ENCODE measurements at places on chromosomes 7 and 10.
A peak's percentile ranks its signal among the peaks of the same experiment; 100 is the strongest.

DNA sequence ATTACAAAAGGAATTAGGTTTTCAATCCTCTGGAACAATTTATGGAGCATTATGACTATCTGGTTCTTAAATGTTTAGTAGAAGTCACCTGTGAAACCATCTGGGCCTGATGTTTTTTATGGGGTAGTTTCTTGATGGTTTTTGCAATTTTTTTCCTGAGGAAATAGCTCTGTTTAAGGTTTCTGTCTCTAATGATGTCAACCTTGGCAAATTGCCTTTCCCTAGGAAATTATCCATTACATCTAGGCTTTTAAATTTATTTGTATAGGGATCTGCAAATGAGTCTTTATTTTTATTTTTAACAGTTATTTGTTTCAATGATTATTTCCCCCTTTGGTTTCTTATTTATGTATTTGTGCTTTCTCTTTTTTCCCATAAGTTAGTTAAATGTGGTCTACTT, 222.8 kb downstream of the GALNT17 start:
- no peak for DNase-seq

DNA sequence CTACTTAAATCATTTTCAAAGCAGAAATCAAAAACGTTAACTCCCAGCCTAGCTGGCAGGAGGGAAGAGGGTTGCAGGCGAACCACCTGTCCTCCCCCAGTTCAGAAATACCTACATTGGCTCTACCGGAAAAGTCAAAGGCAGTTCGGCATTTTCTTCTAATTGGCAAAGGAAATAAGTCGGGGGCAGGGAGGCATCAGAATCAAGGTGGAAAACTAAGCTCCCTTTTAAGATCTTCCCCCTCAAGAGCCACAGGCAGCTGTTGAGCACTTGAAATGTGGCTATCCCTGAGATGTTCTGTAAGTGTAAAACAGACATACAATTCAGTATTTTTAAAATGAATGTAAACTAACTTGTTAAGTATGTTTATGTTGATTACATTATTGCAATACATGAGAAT, 957 bp upstream of the ELMO1 start:
- DNase-seq = no peak

DNA sequence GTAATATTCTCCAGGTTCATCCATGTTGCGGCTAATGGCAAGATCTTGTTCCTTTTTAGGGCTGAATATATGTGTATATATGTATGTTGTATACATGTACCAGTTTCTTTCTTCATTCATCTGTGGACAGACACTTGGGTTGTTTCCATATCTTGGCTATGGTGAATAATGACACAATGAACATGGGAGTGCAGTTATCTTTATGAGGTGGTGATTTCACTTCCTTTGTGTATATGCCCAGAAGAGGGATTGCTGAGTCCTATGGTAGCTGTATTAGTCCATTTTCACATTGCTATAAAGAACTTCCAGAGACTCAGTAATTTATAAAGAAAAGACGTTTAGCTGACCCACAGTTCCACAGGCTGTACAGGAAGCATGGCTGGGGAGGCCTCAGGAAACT, 17.1 kb upstream of the TSPAN15 start:
- no peak for DNase-seq

DNA sequence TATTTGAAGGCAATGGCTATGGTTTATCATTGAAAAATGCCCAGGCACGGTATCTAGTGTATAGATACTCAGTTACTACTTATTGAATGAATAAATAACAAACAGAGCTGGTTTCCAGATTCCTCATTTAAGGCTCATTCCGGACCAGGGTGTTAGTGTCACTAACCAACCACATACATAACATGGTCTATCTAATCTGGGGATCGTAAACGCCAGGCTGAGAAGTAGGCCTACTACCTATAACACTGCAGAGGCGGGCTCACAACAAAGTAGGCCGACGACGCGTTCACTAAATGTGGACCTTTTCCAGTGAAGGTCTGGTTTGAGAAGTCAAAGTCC, 423 bp downstream of the LSM5 start:
- DNase-seq = no peak

DNA sequence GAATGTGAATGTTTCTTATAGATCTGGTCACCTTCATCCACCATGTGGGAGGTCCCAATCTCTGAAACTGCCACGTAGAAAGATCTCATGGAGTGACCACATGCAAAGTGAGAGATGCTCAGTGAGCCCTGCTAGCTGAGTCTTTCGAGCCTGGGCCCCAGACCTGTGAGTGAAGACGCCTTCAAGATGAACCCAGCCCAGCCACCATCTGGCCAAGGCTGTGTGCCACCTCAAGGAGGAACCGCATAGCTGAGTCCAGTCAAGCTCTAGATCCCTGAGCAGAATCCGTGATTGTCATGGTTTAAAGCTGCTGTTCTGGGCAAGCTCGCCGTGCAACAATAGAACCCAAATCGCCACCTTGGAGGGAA, 20.2 kb upstream of the PPIF start:
- no peak for DNase-seq

- DNase-seq = no peak
Observed at GRCh38 chr10:535952-536351, 153.5 kb downstream of the DIP2C start.

- no peak for DNase-seq
Observed at GRCh38 chr10:62069452-62070178, 168.1 kb downstream of the ARID5B start.

GRCh38 chr10:110502072-110502845, 4.6 kb downstream of the DUSP5 start:
- no peak for DNase-seq

GRCh38 chr10:88064608-88065382, 201.4 kb downstream of the PTEN start:
- DNase-seq = no peak

- no peak for DNase-seq
Observed at GRCh38 chr10:102347236-102347828, 48.2 kb upstream of the NFKB2 start.

GRCh38 chr10:31595992-31596391, 277.0 kb downstream of the ZEB1 start:
- DNase-seq = no peak

DNA sequence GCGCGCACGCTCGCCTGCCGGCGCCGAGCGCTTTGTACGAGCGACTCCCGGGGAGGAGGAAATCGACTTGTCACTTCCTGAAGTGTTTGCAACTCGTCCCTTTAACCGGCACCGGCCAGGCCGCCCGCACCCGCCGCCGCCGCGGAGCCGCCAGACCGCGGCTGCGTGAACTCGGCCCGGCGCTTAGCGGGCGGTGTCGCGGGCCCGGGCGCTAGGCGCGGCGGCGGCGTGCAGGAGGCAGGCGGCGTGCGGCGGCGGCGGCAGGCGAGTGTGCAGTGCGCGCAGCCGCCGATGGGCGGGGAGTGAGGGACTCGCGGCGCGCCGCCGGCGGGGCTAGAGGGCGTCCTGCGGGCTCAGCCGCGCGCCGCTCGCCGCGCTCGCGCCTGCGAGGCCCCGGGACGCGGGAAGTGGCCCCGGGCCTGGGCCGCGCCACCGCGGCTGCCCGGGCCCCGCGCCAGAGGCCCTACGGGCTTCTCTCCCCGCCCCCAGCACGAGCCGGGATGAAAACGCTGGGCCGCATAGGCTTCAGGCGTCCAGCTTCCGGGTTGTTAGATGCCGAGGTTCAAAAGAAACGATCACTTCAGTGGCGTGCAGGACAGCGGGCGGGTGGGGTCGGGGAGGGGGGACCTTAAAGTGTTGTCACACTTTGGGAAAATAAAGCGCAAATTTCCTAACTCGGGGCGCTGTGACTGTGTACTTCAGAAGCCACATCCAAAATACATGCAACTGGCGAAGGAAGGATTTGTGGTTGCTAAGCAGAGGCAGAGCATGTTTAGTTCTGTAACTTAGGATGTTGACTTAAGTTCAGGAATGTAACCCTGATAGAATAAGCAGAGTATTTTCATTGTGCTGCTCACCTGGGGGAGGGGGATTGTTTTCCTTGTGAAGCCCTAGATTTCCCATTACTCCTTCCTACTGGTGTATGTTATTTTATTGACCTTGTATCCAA, at the start of gene FAM53B:
FAM53B (minus strand) TSS at position 277 of the 949 bp plus-strand sequence. CDS start 37,665 bp downstream, outside the sequence.
- DNase-seq = peak; percentile 62
